Activated CD4-positive, alpha-beta memory T cell treated with anti-CD3 and anti-CD28 coated beads for 36 hours (primary cell): ENCODE measurements at places on chromosomes 12 and 14. TPM values are rescaled to one million over a fixed set of nuclear protein-coding genes. Genes with fewer than 3 reads are reported as not detected.

- no peak for DNase-seq
These were observed 6.9 kb upstream of the ACVRL1 start for GRCh38 chr12:51900323-51900889.

GRCh38 chr12:123031171-123031845 lies 50.8 kb downstream of the ARL6IP4 start:
- DNase-seq, result no peak

GRCh38 chr14:35189422-35189821 lies 67.1 kb downstream of the PRORP start:
- no peak for DNase-seq

- no peak for DNase-seq
These were observed 186.4 kb downstream of the SYT10 start for GRCh38 chr12:33253178-33253577.

CLECL1 gene
- total RNA-seq, result 6.5 TPM

KCNK10 gene
- not detected for total RNA-seq

NYNRIN gene
- 0.02 TPM for total RNA-seq

RDH16 gene
- 0.26 TPM for total RNA-seq
